Stimulated activated CD8-positive, alpha-beta memory T cell treated with anti-CD3 and anti-CD28 coated beads, Interleukin-4, amount 100 ng/mL, for 1 hour (primary cell): ENCODE measurements at places on chromosomes 7 and 10.

DNA sequence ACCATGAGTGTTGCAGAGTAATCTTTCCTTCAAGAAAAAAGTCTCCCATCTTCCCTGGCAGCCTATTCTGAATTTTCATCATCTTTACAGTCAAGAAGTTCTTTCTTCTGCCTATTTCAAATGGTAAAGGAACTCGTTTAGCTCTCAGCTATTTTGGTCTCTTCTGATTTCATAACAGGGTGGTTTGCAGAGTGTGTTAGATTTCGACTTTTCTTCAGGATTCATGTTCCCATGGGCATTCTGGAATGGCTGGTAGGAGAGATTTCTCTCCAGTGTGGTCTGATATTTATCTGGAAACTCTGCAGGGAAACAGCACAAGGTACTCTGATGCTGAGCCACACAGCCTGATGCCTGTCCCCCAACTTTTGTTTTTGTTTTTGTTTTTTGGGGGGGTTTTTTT, 111.1 kb upstream of the FAM171A1 start:
- no peak for DNase-seq

DNA sequence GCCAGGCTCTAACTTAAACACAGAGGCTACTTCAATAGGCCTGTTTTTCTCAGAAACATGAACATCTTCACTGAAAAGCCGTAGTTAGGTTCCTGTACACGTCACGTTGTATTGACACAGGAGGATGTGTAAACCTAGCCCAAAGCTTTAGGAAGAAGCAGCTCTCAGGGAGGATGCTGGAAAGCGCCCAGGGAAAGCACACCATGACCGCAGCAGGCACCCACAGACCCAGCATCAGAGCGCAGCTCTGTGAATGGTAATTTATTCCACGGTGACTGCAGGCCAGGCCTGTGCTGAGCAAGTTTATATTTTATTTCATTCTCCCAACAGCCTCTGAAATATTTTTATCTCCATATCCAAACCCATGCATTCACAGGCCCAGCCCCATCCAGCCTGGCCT, 51.1 kb downstream of the ASB13 start:
- DNase-seq: no peak

DNA sequence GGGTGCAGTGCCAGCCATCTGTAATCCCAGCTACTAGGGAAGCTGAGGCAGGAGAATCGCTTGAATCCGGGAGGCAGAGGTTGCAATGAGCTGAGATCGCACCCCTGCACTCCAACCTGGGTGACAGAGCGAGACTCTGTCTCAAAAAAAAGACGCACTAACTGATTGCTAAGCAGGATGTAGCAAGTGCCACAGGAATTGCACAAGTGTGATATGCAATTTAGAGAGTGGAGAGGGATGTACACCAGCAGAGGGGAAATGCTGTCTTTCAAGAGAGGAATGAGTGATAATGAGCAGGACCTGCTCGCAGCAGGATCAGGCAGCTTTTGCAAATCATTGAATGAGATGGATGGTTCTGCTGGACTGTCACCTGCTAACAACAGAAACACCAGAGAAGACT, 13.3 kb upstream of the SLC16A12 start:
- DNase-seq: no peak

GRCh38 chr10:93904901-93905300, 11.1 kb downstream of the SLC35G1 start:
- no peak for DNase-seq

DNA sequence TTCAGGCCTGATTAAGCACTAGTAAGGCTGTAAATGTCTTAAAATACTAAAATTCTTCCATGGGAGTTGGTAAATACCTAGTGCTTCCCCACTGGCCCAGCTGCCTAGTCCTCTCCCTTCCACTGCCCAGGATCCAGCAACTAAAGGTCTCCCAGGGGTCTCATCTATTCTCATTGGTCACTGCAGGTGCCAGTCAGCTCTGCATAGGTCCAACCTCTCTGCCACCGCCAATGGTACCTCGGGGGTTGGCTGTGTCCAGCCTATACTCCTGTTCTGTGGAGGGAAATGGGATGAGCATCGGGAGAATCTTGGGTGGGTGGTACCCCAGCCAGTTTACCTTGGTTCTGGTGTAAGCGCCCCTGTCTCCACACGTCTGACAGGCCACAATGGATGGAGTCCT, 6.1 kb upstream of the CREB5 start:
- no peak for DNase-seq

DNA sequence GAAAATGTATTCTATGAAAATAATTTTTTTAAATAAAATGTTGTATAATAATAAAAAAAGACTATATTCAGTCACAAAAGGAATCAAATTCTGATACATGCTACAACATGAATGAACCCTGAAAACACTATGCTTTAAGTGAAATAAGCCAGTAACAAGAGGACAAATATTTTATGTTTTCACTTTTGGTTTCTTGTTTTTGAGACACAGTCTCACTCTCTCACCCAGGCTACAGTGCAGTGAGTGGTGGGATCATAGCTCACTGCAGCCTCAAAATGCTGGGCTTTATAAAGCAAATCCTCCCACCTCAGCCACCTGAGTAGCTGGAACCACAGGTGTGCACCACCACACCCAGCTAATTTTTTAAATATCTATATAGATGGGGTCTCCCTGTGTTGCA, 64.2 kb downstream of the CNOT4 start:
- no peak for DNase-seq

- DNase-seq: no peak
Measured at GRCh38 chr10:22156750-22157149, 61.1 kb downstream of the EBLN1 start.

- DNase-seq: no peak
Measured at GRCh38 chr10:130020651-130021382, 56.7 kb upstream of the EBF3 start.

DNA sequence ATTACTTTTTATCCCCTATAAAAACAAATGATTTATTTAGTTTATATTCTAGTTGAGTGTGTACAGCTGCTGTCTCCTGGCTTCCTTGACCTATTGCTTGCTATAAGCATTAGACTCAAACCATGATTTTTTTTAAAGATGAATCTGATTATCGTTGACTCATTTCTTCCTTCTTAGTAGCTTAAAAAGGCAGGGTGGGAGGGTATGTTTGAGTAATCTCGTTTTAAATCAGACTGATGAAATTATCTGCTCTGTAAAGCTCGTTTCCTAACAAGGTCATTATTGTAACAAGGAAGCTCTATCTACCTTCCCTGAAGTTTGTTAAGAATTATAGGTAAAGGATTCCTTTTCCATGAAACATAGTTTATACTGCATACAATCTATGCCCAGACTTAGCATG, 276.3 kb upstream of the KCND2 start:
- no peak for DNase-seq

DNA sequence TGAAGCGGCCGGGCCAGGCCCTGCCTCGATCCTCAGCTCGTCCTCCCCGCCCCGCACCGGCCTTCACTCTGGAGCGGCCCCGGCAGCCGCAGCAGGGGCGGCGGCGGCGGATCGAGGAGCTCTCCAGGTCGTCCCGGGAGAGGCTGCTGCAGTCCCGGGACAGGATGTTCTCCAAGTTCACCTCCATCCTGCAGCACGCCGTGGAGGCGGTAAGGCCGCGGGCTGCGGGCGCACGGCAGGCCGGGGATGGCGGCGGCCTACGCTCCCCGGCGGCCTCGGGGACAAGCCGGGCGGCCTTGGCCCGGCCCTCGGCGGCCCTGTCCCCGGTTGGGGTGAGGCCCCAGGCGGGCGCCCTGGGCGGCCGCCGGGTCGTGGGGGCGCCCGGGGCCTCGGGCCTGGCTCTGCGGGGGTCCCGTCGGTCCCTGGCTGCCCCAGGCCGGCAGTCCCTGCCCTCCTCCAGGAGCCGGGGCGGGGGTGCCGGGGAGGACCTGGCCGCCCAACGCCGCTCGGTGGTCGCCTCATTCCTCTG, 399 bp downstream of the FHIP2A start:
- no peak for DNase-seq

GRCh38 chr10:20990604-20991003, 93.5 kb upstream of the NEBL start:
- DNase-seq: no peak

- DNase-seq: no peak
Measured at GRCh38 chr7:130942211-130942964, 208.4 kb upstream of the KLF14 start.

GRCh38 chr10:132876131-132876860, 66.1 kb downstream of the CFAP46 start:
- no peak for DNase-seq

GRCh38 chr10:4271193-4271592, 486.2 kb upstream of the KLF6 start:
- DNase-seq: no peak

- DNase-seq: no peak
Measured at GRCh38 chr7:157584420-157584819, 247.6 kb downstream of the DNAJB6 start.

DNA sequence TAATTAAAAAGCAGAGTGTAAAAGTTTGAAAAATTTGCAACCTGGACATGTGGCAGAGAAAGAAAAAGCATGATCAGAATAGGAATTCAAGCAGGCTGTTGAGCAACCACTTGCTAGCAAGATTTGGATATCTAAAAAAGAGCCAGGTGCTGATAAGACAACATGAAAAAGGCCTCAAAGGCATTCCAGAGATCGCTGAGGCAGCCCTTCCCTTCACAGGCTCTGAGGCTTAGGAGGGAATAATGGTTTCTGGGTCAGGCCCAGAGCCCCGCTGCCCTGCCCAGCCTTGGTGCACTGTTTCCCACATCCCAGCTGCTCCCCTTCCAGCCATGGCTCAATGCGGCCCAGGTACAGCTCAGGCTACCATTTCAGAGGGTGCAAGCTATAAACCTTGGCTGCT, 64.1 kb upstream of the EEPD1 start:
- no peak for DNase-seq

GRCh38 chr10:124007773-124008145, 85.6 kb downstream of the CHST15 start:
- DNase-seq: no peak

DNA sequence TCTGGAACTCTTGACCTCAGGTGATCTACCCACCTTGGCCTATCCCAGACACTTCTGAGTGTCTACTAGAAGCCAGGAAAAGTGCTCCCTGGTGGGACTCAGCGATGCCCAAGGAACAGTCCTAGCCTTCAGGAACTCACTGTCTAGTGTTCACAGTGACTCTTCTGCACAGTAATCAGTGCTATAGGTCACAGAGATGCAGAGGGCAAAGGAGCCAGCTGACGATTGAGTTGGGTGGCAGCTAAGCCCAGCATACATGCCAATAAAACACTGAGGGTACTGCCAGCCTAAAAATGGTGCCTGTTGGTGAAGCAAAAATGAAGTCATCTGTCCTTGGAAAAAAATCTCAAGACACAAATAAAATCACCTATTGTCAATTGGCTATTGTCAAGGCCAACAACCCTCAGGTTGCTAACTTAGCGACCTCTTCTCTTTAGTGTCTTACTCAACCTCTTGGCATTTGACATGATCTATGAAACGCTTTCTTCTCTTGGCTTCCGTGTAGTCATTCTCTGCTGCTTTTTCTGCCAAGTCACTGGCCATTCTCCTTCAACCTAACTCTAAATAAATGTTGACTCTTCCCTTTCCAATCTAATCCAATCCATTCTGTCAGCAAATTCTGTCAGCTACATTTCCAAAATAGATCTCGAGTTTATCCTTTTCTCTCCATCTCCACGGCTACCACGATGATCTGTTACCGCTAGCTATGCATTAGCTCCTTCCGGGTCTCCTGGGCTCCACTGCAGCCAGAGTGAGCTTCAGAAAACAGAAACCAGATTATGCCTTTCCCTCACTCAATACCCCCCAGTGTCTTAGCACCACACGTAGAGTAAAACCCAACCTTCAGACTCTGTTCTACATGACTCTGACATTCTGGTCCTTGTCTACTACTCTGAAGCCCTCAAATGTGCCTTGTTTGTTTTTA, 99.2 kb downstream of the ATXN7L1 start:
- no peak for DNase-seq

- DNase-seq: no peak
Measured at GRCh38 chr10:113853578-113854012, 287 bp downstream of the DCLRE1A start.

- no peak for DNase-seq
Measured at GRCh38 chr7:51901489-51901840, 584.9 kb upstream of the COBL start.

DNA sequence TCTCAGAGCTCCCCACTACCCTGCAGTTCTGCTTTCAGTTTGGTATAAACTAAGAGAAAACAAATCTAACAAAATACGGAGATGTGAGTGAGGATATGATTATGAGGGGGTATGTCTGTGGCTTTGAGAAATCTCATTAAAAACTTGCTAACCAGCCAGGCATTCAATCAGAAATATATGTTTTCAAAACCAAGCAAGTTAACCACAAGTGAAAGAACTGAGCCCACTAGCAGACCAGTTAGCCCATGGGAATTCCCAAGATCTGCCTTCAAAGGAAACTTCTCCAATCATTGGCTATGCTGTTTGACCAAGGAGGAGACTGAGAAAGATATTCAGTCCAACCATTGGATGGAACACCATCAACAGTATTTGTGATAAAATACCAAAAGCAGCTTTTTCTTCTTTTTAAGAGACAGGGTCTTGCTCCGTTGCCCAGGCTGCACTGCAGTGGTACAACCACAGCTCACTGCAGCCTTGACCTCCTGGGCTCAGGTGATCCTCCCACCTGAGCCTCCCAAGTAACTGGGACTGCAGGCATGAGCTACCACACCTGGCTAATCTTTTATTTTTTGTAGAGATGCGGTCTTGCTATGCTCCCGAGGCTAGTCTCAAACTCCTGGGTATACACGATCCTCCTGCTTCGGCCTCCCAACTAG, 41.2 kb downstream of the FGFR2 start:
- no peak for DNase-seq

GRCh38 chr7:52507546-52508255, 527.7 kb upstream of the POM121L12 start:
- no peak for DNase-seq

GRCh38 chr7:99860281-99861127, 16.3 kb downstream of the OR2AE1 start:
- no peak for DNase-seq

DNA sequence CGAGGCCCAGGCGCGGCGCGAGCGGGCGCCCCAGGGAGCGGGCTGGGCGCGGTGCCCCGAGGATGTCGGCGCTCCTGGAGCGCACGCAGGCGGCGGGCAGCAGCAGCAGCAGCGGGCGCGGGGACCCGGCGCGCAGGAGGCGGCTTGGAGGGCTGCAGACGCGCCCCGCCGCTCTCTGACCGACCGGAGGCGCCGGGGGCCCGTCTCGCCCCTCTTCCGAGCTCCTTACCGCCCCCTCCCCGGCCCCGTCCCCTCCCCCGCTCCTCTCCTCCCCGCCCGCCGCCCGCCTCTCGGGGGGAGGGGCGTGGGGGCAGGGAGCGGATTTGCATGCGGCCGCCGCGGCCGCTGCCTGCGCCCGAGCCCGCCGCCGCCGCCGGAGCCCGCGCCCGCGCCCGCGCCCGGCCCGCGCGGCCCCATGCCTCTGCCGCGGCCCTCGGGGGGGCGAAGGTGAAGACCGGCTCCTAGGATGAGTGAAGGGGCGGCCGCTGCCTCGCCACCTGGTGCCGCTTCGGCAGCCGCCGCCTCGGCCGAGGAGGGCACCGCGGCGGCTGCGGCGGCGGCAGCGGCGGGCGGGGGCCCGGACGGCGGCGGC, at the start of gene NRG3:
Gene NRG3, plus strand, starts transcription at position 320 of the 592 bp plus-strand sequence.
- no peak for DNase-seq
